ENCODE measurements at places on chromosomes 1 and 21.
A peak's percentile ranks its signal among the peaks of the same experiment; 100 is the strongest.

DNA sequence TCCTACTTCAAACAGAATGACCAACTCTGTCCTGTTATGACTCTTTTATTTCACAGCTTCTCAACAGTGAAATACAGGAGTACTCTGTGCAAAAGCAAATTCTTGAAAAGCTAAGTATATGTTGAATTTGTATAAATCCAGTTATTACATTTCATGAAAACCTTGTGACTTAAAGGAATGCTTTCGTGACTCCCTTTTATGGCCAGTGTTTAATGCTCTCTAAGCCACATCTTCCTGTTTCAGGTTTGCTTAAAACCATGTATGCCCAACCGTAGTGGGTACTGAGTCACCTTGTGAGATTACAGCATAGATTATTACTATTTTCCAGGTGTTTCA lies 40.2 kb upstream of the KIF1B start:
- DNase-seq, result no peak

DNA sequence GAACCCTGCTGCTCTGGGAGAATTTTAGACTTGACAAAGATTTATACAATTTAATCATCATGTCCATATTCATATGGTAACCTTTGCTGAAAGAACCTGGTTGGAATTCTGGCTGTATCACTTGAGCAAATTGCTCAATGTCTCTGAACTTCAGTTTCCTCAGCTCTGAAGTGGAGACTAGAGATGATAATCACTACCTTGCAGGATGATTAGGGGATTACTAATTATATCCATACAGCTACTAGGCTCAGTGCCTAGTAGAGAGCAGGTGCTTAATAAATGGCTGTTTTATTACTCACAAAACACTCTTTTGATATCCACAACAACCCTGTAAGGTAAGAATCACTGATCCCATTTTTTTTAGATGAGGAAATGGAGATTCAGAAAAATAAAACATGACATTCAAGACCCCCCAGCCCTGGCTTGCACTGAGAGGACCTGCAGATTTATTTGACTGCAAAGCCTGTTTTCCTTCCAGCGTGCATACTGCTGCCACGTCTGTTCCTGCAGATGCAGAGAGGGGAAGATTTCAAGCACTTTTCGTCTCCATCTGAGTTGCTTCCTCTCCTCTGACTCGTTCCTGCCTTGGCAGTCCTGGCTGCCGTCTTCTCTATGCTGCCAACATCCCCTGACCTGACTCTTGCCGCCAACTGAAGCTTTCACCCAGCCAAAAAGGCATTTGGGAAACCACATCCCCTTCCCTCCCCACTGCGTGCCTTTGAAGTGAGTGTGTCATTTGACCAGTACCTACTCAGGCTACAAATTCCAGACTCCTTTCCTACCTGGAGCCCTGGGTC lies 203.0 kb downstream of the PLPP3 start:
- no peak for DNase-seq

GRCh38 chr1:181592255-181592859 lies 109.0 kb downstream of the CACNA1E start:
- DNase-seq, result no peak

- DNase-seq, result no peak
Observed at GRCh38 chr1:160499631-160500030, 23.4 kb downstream of the SLAMF6 start.

- DNase-seq, result no peak
Observed at GRCh38 chr1:153792631-153793041, 17.4 kb downstream of the SLC27A3 start.

- DNase-seq, result no peak
Observed at GRCh38 chr21:16353764-16354163, 624.0 kb downstream of the USP25 start.

DNA sequence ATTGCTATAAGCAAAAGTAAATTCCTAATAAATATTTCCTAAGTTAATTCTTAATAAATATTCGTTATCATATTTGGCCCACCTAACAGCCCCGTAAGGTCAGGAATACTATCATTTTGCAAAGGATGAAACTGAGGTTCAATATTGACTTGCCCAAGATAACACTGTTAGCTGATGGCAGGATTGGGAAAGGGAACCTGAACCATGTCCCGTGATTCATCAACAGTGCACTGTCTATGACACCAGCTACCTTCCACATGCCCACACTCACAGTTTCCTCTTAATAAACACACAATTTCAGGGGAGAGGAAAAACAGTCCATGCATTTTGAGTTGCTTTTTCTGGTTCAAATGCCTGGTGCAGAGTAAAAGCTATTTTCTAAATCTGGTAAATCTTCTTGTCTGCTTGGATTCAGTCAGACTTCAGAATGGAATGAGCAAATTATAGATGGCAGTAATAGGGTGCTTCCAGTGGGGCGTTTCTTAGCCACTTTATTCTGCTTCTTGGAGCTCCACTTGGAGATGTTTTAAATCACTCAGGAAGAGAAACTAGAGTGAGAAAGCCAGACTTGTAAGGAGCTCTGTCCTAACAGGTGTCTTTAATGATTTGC lies 354.6 kb downstream of the PDE4B start:
- no peak for DNase-seq

- DNase-seq, result no peak
Observed at GRCh38 chr21:43603233-43603626, 56.1 kb downstream of the HSF2BP start.

DNA sequence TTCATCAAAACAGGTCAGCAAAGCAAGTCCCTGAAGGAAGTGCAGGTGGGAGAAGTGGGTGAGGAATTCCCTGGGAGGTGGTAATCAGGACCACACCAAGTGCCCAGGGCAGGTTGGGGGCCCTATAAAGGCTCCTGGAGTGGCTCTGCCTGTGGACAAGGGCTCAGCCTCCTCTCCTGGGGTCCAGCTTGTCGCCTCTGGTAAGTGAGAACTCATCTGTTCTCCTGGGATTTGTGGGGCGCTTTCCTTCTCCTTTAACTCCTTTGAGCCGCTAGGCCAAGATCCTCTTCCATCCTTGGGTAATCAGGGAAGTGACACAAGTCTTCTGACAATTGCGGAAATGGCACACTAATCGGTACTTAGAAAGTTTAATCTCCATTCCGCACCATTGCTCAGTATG lies at the start of gene SPRR4:
Gene SPRR4 (plus strand): TSS at position 154 of the 400 bp plus-strand sequence. CDS start 1,243 bp downstream, outside the sequence.
- no peak for DNase-seq

GRCh38 chr1:185812934-185813333 lies 78.7 kb downstream of the HMCN1 start:
- no peak for DNase-seq

DNA sequence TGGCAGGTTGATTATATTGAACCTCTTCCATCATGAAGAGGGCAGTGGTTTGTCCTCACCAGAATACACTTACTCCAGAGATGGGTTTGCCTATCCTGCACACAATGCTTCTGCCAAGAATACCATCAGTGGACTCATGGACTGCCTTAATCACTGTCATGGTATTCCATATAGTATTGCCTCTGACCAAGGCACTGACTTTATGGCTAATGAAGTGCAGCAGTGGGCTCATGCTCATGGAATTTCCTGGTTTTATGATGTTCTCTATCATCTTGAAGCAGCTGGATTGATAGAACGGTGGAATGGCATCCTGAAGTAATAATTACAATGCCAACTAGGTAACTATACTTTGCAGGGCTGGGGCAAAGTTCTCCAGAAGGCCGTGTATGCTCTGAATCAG lies 16.6 kb upstream of the GBP6 start:
- DNase-seq, result no peak

DNA sequence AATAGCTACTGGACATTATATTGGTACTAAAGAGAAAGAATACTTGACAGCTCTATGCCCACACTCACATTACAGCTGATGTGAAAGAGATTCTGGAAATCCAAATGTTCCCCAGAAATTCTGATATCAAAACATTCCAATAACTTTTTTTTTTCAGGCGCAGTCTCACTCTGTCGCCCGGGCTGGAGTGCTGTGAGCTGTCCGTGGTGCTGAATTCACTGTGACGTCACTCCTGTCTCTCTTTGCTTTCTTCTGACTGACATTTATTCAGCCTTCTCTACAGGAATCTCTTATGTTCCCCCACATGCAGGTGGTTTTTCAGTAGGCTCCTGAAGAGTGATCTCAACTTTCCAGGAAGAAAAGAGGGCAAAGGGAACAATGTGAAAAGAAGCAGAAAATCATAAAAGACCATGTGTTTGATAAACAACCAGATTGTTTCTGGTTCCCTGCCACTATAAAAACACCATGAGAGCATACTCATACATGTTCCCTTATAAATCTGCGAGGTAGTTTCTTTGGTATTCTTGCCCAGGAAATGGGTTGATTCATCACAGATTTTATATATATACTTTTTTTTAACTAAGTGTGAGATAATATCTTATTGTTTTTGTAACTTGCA lies 6.2 kb downstream of the S100A7A start:
- peak; percentile 59 for DNase-seq

DNA sequence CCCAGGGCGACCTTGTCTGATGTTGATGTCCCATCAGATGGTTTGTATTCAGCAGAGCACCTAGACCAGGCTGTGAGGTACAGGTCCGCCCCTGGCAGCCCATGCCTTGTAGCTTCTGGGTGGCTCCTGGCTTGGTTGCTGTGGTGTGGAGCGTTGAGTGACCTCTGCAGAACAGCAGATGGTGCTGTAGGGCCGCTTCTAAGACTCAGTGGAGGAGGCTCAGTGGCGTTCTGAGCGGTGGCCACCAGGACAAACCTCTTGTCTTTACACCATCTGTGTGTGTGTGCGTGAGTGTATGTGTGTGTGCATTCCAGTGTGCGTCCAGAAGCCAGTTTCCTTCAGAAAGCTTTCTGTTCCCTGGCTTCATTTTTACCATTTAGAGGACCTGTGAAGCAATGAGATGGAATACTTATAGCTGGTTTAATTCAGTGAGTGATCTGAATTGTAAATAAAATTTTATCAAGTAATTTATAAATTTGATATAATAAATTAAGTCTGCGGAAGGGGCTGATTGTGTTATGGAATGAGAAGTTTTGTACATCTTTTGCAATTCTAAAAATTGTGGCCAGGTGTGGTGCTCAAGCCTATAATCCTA lies 66.1 kb downstream of the ADARB1 start:
- DNase-seq, result peak; percentile 60

GRCh38 chr1:82813386-82813785 lies 1012.7 kb downstream of the ADGRL2 start:
- no peak for DNase-seq

DNA sequence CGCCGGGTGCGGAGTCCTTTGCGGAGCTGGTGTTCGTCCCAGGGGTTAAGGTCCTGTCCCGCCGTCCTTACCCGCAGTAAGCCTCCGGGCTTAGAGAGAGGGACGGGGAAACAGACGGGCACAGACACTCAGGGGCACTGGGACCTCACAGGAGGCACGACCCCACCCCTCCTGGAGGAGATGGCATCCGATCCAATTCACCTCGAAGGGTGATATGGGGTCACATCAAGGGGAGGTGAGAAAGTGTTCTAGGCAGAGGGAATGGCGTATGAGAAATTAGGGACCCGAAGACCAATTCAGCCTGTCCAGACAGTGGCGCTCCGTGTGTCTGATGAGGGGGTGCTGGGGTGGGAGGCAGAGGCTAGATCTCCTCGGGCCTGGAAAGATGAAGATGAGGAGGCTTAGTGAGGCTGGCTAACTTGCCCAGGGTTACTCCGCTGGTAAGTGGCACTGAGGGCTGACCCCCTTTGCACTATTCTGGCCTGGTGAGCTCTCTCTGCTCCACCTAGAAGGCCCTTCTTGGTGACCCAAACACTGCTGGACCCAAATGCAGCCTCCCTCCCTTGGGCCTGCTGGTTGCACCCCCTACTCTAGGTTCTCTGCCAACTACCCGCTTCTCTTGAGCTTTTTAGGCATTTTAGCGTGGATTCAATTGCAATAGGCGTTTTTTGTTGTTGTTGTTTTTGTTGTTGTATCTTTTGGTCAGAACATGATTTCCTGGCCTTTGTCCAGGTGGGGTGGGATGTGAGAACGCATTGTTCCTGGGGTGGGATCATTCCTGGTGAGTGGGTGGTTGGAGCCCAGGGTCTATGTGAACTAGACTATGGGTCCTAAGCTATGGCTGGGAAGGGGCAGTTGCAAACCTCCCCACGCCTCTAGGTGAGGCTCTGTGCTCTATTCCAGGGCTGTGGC lies 12.3 kb downstream of the BTBD19 start:
- no peak for DNase-seq

DNA sequence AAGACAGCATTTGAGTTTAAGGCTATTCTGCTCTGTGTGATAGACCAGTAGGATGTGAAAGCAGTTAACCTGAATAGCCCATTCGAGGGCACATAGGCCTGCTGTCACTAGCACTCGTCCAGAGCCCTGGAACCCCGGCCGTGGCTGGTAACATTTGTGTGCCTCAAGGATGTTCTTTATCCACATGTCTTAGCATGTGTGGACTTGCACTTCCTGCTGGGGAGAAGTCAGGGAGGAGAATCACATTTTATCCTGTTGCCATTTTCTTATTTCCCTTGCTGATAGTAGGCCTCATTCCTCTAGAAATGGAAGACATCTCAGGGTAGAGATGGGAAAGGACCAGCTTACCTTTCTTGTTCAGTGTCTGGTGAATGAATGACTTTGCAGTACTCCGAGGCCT lies 54.7 kb downstream of the VPS13D start:
- no peak for DNase-seq

GRCh38 chr1:42392967-42393848 lies 12.6 kb downstream of the RIMKLA start:
- no peak for DNase-seq

- DNase-seq, result no peak
Observed at GRCh38 chr1:64495878-64496277, 25.9 kb downstream of the CACHD1 start.

GRCh38 chr1:28602536-28603439 lies 10.7 kb downstream of the RAB42 start:
- DNase-seq, result peak; percentile 13

- DNase-seq, result peak; percentile 38
Observed at GRCh38 chr1:201703621-201704438, 125.1 kb upstream of the IPO9 start.

DNA sequence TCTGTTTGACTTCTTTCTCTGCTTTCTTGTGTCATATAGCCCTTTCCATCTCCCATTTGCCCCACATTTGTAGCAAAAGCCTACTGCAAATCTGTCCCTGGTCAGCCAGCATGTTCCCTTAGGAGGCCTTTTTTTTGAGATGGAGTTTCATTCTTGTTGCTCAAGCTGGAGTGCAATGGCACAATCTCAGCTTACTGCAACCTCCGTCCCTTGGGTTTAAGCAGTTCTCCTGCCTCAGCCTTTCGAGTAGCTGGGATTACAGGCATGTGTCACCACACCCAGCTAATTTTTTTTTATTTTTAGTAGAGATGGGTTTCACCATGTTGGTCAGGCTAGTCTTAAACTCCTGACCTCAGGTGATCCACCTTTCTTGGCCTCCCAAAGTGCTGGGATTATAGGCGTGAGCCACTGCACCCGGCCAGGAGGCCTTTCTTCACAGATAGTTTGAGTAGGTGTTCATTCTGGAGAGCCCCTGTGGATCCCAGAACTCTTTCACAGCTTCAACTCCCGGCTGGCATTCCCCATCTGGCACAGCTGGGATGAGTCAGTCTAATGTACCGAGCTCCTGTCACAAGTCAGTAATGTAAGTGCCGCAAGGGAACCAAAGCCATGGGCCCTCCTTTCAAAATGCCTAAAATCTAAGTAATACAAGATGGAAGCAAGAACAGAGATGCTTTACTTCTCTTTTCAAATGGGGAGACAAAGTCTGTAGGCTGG lies 9.4 kb upstream of the NHLH1 start:
- DNase-seq, result no peak

DNA sequence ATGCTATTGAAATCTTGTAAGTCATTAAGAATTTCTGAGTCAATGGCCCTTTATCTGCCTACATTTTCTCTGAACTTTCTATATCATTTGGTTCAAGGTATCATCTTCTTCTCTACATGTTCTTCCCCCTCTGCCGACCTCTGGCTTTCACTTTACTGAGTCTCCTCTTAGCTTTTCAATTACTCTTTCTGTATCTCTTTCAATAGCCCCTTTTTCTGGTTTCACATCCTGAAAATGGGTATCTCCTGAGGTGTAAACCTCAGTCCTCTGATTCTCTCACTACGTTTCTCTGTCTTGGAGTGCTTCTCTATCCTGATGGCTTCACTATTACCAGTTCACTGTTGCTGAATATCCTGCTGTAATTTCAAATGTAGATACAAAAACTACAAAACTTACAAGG lies 98.9 kb downstream of the LYST start:
- DNase-seq, result no peak
